SK-N-SH treated with all-trans-retinoic acid at 6 μM for 48 hours (cell line): ENCODE measurements at places on chromosomes 13 and 19.

DNA sequence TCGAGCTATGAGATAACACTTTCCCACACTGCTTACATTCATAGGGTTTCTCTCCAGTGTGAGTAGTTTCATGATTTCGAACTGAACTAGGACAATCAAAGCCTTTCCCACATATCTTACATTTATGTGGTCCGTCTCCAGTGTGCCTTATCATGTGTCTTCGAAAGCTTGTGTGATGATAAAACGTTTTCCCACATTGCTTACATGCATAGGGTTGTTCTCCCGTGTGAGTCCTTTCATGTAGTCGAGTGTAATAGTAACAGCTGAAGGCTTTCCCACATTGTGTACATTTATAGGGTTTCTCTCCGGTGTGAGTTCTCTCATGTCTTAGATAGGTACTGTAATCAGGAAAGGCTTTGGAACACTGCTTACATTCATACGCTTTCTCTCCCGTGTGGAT, 16.3 kb downstream of the ZNF823 start:
- no peak for ATAC-seq

- ATAC-seq, result no peak
Measured at GRCh38 chr13:113542751-113543424, 41.7 kb upstream of the TFDP1 start.

GRCh38 chr13:60169239-60170031, 5.7 kb upstream of the DIAPH3 start:
- ATAC-seq, result no peak

GRCh38 chr19:8036434-8037099, 16.0 kb upstream of the CCL25 start:
- ATAC-seq, result no peak

GRCh38 chr13:35888457-35888883, 242.7 kb downstream of the DCLK1 start:
- peak; percentile 30; the same call in 2 of the 3 replicates for ATAC-seq

- no peak for ATAC-seq
Measured at GRCh38 chr19:6056282-6056741, 54.0 kb downstream of the RFX2 start.

DNA sequence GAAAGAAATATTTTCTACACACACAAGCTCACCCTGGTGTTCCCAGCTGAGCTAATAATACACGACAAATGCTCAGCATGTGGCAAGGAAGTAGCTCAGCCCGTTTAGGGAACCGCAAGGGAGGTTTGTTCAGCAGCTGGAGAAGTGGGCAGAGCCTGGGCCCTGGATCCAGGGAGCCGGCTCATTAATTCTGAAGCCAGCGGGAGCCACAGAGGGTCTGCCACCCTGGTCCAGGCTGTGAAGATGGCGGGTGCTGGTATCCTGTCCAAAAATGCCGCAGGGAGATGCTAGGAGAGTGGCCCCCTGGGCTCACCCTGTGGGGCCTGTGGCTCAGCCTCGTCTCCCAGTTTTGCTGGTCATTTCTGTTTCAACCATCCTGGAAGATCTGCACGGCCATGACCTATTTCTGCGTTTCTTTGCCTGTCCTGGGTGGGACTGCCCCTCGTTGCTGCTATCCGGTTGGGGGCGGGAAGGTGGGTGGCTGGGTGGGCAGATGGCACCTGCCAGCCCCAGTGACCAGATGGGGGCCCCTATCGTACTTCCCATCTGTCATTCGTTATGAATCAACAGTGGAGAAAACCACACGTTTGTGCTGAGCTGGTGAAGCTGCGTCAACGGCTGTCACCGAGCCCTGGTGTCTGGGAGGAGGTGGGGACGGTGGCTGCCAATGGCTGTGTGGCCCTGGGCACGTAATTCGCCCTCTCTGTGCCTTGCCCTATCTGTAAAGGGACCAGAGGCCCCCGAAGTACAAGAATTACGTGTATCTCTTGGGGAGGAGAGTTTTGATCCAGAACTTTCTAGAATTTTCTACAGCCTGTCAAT, 2.7 kb upstream of the GNA15 start:
- no peak; the same call in 2 of the 3 replicates for ATAC-seq

DNA sequence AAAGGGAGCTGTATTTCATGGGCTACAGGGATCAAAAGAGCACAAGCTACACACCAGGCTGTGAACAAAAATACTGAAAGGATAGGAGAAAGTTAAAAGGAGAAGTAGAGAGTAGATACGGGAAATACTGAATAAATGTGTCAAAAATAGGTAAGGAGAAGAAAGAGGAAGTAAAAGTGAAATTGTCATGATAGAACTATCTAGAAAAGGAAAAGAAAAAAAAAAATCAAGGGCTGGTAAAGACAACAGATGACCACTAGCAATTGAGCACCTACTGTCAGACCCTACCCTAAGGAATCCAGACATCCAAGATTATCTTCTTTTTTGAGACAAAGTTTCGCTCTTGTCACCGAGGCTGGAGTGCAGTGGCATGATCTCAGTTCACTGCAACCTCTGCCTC, 4.8 kb downstream of the RUBCNL start:
- no peak for ATAC-seq

GRCh38 chr19:28966737-28967399, 246.1 kb downstream of the UQCRFS1 start:
- no peak for ATAC-seq

DNA sequence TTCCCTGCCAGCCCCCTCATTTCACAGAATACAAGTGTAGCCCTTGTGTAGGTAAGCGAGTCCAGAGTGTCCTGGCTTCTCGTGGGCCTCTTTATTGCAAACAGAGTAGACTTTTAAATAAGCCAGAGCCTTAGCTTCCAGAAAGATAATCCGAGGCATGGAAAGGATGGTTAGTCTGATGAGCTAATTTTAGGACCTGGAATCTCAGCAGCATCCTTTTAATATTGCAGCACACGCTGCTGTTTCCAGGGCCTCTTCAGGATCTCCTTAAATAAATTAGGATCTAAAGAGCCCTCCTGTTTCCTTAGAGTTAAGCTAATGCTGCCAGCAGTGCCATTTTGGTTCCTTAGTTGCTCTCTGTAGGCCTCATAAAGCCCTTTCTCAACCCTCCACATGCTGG, 99.2 kb downstream of the RFC3 start:
- ATAC-seq, result no peak

- ATAC-seq, result no peak
Measured at GRCh38 chr13:32086791-32087441, 55.3 kb downstream of the FRY start.

- peak; percentile 91 for ATAC-seq
Measured at GRCh38 chr19:45455707-45456499, 11.9 kb upstream of the FOSB start.

- ATAC-seq, result no peak
Measured at GRCh38 chr13:61831026-61831425, 415.4 kb upstream of the PCDH20 start.

- peak; percentile 84 for ATAC-seq
Measured at GRCh38 chr19:6516018-6516658, 14.0 kb upstream of the TUBB4A start.

GRCh38 chr19:44576843-44577565, 36.4 kb upstream of the IGSF23 start:
- ATAC-seq, result peak; percentile 90

- peak; percentile 18; the same call in 1 of the 3 replicates for ATAC-seq
Measured at GRCh38 chr19:5091018-5091683, 122.2 kb downstream of the KDM4B start.

GRCh38 chr19:56097306-56097705, 23.8 kb downstream of the ZNF787 start:
- ATAC-seq, result no peak

- ATAC-seq, result peak; percentile 76
Measured at GRCh38 chr19:1672038-1672768, 19.8 kb upstream of the TCF3 start.

DNA sequence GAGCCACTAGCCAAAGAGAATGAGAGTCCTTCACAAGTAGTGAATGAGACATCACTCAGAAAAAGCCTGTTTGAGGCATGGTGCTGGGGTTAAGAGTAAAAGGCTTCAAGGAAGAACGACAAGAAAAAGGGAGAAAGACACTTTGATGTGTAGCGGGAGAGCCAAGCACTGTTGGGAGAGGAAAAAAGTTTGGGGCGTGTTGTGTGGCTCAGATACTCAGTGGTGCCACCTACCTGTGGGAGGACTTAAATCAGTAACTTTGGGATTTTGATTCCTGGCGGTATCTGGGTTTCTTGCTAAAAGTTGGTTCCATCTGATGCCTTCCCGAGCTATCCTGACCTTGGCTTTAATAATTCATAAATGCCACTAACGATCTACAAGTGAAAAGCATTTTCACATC, 12.3 kb downstream of the ELSPBP1 start:
- ATAC-seq, result no peak

DNA sequence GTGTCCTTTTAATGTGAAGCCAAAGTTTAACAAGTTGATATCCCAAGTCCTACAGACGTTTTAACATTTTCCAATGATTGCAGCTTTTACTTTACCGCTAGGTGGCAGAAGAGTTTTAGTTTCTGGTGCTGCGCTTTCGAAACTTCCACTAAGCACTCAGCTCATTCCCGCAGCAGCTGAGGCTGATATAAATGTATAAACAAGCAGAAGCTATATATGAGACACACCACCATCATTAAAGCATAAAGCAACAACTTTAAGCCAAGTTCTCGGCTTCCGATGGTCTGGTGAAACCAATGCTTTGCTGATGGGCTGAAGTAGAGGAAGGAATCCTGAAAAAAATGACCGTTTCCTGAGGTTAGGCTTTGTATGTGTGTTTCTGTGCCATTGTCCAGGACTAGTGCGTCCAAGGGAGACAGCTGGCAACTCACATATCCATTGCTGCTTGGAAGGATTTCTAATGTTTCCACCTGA, 753.9 kb downstream of the OLFM4 start:
- peak; percentile 67; the same call in 2 of the 3 replicates for ATAC-seq

DNA sequence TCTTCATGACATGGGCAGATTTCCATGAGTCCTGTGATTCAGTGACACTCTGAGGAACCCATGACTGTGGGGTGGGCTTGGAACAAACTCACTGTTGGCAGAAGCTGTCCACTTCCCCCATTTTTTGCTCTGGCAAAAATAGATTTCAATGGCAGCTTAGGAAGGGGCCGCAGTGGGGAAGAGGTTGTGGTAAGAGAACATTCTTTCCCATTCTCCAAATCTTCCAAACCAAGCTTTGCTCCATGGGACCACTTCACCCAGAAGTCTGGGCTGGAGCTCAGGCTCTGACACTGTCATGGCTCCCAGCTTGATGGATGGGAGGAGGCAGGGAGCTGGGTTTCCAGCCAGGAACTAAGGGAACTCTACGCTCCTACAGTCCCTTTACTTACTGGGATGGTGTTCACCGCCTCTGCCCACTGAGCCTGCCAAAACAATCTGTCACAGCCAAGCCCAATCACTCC, 24.9 kb upstream of the MEDAG start:
- ATAC-seq, result no peak

DNA sequence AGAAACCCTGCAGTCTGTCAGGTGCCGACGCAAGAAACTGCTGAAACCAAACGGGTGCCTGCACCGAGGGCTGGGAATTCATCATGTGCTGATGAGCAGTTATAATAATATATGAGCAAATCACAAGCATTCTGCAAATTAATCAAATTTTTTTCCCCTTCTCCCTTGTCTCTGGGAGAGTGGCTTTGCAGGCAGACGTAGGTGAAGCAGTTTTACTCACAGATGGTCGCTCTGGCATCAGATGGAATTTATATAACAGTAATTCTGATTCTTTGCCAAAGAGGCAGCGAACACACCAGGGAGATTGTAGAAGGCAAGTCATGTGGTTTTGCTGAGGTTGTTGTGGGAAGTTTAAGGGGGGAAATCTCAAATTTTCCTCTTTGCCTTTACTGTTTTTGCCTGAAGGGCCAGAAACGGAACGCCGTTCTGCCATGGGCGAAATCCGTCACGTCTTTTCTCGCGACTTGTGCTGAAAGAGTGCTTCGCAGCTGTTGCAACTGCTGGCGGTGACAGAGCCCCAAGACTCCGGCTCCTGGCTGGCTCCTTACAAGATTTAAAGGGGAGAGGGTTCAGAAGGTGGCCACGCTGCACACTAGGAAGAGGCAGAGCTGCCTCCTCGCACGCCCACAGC, 320.1 kb downstream of the ZNF536 start:
- no peak for ATAC-seq
